ENCODE measurements at places on chromosomes 12 and 14.

- no peak for DNase-seq
Measured at GRCh38 chr12:18723752-18724151, 14.1 kb downstream of the PLCZ1 start.

DNA sequence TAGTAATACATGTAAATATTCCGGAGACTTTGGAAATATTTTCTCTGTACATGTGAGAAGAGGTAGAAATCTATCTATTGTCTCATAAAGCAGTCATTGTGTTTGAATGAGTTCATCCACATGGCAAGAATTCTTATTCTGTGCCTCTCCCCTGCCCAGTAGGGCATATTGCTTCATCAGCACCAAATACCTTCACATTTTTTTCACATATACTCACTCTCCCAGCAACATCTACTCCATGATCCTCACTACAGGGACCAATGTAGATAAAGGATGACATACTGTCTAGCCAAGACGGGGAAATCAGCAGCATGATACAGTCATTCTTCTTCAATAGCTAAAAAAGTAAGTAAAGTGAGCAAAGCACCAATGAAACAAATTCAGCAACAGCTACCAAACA, 1.3 kb upstream of the TAS2R14 start:
- DNase-seq: no peak

DNA sequence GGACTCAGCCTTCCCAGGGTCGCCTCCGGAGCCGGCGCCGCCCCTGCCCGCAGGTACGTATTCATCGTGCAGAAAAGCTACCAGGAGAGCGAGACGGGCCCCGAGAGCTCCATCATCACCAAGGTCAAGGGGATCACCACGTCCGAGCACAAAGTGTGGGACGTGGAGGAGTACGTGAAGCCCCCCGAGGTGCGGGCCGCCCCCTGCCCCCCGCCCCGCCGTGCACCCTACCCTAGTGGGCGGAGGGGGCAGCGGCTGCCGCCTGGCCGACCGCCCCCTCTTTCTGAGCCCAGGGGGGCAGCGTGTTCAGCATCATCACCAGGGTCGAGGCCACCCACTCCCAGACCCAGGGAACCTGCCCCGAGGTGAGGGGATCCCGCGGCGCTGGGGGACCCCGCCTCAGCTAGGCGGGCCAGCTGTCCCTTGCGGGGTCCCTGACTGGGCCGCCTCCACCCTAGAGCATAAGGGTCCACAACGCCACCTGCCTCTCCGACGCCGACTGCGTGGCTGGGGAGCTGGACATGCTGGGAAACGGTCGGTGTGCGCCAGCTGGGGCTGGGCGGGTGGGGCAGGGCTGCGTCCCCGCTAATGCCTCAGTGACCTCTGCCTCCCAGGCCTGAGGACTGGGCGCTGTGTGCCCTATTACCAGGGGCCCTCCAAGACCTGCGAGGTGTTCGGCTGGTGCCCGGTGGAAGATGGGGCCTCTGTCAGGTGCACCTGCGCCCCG, 973 bp downstream of the P2RX2 start:
- no peak for DNase-seq

GRCh38 chr12:78959556-78959955, 95.0 kb downstream of the SYT1 start:
- DNase-seq: no peak

- DNase-seq: no peak
Measured at GRCh38 chr12:89521364-89522223, 3.0 kb downstream of the GALNT4 start.

Measured in sigmoid colon (tissue), 7 donors.